Activated naive CD4-positive, alpha-beta T cell treated with Interleukin-2 at 50 U/mL for 16 hours (primary cell): ENCODE measurements at places on chromosomes 2 and 18.

- DNase-seq = no peak
Measured at GRCh38 chr2:171107803-171108202, 52.9 kb downstream of the TLK1 start.

DNA sequence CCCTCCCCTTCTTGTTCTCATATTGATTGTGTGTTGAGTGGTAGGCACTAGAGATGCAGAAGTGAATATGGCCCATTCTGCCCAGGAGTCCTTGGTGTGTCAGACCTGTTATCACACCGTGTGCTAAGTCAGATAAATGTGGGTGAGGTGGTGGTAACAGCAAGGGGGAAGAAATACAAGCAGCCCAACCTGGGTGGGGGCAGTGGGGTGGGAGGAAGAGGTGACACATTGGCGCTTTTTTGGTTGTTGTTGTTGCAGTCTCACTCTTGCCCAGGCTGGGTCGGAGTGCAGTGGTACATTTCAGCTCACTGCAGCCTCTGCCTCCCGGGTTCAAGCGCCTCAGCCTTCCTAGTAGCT lies 12.8 kb downstream of the B3GNT2 start:
- peak; percentile 27 for DNase-seq

DNA sequence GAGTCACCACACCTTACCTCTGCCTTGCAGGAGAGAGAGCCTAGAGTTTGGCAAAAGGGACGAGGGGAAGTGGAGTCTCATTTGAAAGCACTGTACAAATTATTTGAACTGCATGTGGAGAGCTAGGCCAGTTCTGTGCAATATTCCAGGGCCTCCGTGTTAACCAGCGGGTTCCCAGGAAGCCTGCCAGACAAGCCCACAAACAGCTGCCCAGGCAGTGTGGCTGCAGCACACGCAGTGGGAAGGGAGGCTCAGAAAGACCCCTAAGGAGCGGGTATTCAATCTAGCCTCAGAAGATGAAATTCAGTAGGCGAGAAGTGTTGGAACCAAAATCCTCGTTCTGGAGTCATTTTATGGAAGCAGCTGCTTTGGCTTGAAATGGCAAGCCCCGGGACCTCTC lies 30.7 kb downstream of the CNGA3 start:
- DNase-seq = no peak

DNA sequence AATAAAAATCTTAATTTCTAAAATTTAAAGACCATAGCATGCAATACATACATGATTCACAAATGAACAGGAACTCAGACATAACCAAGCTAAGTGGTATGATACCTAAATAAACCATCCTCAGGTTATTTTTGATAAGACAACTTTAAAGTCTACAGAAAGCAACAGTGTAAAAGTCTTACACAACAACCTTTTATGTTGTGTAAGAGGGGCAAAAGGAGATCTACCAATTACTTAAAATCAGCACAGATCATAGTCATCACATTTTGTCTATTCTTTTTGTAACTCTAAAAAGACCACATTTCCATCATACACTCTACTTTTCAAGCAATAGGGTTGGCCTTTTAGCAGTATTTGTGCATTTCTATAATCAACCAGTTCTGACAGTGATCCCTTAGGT lies 16.3 kb downstream of the SP3 start:
- no peak for DNase-seq

- DNase-seq = no peak
Measured at GRCh38 chr2:127575185-127575765, 39.8 kb downstream of the MYO7B start.

GRCh38 chr18:8841781-8842485 lies 136.6 kb downstream of the MTCL1 start:
- DNase-seq = no peak

DNA sequence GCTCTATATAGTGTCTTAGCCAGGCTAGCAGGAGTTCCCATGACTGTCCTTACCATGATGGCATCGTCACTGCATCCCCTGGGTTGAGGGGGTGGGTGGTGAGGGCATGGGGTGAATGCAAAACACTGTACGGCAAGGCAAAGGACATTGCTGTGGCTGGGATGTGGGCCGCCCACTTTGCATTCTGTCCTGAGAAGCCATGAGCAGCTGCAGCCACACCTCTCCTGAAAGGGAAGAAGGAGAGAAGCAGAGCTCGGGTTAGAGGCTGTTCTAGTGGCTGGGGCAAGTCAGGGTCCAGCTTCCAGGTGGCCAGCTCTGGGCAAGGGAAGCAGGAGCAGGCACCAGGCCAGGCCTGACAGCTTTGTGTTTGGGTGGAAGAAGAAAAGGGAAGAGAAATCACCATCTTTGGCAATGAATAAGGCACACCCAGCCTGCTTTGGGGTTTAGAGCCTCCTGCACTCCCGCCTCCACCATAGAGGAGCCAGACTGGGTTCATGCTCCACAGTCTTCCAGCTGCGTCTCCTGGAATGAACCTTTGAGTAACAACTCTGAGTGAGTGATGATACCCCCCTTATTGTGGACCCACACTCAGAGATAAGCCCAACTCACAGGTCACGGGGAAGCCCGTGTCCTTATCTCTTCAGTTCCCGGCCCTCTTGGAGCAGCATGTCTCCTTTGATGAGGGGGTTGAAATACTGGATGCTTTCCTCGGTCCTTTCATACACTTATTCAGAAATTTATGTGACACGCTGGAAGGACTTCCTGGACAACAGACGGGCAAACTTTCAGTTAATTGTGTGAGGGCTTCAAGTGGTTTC lies 63.4 kb downstream of the INPP4A start:
- DNase-seq = no peak

DNA sequence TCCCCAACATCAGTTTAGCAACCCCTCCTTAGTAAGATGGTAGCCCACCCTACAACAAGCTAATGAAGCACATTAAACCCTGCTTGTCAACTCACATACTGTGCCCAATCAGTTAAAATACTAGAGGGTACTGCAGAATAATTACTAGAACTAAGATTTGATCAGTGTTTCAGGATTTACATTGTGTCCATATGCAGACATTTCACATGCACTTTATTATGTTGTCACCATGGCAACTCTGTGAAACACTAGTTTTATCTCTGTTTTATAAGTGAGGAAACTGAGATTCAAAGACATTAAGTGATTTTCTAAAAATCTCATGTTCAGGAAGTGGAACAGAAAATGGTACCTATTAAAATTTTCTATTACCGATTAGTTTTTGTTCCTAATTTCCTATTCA lies 61.7 kb downstream of the CYBRD1 start:
- DNase-seq = no peak

DNA sequence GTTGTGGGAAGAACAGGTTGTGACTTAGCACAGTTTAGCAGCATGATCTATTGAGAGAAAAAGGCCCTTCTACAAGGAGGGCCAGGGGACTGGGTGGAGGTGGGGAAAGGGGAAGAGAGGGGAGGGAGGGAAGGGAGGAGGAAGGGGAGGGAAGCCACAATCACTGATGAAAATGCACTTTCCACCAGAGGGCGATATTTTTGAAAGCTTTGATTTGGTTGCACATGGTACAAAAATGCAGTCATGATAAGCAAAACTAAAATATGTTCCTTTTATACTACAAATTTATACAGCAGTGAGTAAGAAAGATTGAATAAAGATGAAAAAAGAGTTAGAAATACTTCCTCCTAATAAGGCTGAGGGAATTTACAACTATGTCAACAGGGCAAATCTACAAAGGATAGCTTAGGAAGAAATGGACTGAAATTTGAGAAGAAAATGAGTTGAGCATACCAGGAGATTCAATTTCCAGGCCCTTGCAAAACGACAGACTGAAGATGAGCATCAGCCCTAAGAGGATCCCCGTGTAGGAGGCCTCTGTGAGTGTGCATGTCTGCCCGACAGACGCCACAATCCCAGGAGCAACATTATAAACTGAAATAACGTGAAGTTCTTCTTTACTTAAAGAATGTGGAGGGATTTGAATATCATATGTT lies 17.2 kb downstream of the SH3YL1 start:
- no peak for DNase-seq

DNA sequence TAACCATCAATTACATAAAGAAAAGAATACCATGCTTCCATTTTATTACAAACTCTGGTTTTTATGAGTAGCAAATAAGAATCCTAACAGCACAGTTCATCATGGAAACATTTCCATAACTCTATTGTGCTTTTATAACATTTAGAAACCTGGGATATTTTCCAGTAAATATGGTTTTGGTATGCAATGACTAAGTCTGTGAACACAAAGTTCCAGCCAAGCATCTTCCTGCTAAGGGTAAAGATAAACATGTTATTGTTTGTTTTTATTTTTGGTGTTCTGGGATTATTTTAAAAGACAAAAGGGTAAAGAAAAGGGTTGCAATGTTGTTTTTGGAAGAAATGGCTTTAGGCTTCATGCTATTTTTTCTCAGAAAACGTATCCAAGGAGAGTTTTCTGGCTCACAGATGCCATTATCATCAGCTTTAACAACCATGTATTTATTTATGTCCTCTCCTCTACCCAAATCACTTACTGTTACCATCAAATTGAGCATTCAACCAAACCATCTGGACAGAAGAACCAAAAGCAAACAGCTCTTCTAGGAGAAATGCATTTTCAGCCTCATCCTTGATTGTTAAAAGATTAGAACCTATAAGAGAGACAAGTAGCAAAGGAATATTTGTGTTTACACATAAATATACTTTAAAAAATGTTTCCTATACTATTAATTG lies 116.0 kb downstream of the PLA2R1 start:
- no peak for DNase-seq

DNA sequence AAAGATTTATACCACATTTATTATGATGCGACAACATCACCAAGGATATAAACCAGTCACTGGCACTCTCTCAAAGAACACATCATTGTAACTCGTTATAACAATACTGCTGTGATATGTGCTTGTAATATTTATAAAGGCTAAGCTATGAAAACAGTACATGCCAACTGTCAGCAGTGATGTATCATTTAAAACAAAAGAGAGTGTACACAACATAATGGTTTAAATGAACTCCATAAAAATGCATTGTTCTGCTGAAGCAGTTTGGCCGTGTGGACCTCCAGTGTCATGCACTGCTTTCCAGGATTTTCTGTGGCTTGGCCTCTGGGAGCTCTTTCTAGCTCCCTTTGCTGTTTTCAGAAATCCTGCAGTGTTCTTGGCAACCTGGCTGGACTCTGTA lies 215.6 kb downstream of the MTX2 start:
- DNase-seq = no peak

DNA sequence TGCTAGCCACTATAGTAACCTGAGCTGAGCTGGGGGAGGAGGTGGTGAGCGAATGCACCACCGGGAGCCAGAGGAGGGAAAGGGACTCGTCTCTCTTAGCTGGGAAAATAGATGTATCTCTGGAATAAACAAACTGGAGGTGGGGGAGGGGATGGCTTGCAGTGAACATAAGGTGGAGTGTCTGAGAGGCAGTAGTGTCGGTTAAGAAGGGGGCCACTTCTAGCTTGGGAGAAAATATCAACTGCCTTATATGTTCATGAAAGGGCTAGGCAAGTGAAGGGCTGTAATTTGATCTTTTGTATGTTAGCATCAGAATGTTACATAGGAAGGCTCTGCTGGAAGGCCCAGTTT lies 2.2 kb downstream of the SETBP1 start:
- DNase-seq = no peak

DNA sequence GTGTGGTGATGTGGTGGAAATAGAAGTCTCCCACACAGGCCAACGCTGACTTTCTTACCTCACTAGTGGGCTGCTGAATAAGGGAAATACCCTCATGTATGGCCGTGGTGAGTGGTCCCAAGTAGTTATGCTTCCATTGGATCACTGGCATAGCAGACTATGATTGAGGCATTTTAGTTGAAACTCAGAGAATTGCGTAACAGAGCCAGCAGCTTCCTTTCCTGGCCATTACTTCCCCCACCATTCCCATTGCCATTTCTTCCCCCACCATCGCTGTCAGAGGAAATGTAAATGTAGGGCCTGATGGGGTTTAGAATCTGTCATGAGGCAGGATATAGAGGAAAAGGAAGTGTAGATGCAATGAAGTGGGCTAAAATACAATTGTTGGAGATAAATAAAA lies 209.5 kb downstream of the KCNH7 start:
- no peak for DNase-seq

DNA sequence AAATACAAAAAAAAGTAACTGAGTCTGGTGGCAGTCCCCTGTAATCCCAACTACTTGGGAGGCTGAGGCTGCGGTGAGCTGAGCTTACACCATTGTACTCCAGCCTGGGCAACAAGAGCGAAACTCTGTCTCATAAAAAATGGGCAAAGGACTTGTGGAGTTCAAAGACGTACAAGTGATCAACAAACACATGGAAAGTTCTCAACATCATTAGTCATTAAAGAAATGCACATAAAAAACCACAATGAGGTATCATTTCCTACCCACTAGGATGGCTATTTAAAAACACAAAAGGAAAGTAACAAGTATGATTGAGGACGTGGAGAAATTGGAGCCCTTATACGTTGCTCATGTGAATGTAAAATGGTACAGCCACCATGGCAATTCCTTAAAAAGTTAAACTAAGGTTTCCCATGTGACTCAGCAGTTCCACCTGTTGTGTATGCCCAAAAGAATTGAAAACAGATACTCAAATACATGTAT lies 52.3 kb downstream of the RAB10 start:
- peak; percentile 22 for DNase-seq

DNA sequence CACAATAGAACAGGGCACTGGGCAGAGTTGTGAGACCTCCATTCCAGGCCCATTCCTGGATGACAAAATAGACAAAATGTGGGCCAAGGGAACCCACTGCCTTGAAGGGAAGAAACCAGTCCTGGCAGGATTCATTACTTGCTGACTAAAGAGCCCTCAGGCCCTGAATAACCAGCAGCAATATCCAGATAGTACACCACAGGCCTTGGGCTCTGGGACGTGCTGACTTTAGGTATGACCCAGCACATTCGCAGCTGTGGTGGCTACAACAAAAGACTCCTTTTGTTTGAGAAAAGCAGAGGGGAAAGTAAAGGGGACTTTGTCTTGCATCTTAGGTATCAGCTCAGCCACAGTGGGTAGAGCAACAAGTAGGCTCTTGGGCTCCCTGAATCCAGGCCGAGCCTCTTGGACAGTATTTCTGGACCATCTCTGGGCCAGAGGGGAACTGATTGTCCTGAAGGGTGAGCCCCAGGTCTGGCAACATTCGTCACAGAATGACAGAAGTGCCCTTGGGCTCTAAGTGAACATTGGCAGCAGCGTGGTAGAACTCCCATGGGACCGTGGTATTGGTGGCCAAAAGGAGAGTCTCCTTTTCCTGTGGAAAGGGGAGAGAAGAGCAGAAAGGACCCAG lies 89.9 kb upstream of the CD226 start:
- DNase-seq = no peak
